ENCODE measurements at places on chromosomes 1 and 21.

GRCh38 chr1:89946532-89946931 is 48.4 kb upstream of the ZNF326 start:
- DNase-seq = no peak

- DNase-seq = no peak
Observed at GRCh38 chr1:91487469-91487868, 13.2 kb upstream of the CDC7 start.

DNA sequence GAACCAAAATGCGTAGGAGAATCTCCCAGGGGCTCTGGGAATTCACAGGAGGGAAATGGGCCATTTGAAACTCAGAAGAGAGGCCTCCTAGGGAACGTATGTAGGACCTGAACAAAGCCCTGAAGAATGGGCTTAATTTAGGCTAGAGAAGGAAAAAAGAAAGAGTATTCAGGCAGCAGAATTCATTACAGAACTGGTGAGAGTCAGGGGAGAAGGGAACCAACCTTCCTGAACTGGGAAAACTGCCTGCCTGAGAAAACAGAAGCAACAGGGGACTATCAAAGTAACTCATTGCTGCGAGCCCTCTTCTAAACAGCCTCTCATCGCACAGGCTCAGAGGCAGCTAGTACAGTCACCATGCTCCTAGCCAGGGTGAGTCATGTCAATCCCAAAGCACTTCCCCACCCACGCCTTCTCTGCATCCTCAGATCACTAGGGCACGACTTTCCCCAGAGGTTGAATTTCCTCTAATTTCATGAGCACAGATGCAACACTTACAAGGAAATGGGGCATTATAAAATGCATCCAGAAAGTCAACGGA is 98.1 kb downstream of the ADSS2 start:
- no peak for DNase-seq

DNA sequence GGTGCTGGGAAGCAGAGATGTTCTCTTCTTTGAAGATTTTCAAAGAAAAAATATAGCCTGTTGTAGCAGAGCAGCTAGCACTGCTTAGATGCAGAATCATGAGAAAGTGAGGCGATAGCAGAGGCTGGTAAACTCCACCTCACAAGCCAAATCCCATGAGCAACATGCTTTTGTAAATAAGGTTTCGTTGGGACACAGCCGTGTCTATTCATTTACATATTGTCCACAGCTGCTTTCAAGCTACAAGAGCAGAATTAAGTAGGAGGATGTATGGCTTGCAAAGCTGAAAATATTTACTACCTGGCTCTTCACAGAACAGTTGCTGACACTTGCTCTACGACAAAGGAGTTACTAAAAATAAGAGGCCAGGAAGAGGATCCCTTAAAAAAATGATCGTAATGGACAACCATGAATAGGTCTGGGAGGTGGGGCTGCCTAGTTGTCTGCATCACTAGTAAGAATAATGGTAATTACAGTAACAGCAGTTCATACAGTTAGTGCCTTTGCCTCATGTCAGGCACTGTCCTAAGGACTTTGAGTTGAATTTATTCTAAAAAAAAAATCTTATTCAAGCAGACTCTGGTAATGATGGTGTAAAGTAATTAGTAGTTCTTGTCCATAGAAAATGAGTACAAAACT is 622.0 kb downstream of the KIF26B start:
- no peak for DNase-seq

DNA sequence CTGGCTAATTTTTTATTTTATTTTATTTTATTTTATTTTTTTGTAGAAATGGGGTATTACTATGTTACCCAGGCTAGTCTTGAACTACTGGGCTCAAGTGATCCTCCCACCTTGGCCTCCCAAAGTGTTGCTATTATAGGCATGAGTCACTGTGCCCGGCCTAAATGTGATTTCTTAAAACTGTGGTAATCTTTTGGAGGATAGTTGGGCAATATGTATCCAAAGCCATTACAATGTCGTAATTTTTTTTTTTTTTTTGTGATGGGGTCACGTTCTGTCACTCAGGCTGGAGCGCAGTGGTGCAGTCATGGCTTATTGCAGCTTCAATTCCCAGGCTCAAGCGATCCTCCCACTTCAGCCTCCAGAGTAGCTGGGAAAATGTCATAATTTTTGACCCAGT is 14.2 kb downstream of the ETV3L start:
- no peak for DNase-seq

- no peak for DNase-seq
Observed at GRCh38 chr1:81126989-81127581, 673.6 kb upstream of the ADGRL2 start.

DNA sequence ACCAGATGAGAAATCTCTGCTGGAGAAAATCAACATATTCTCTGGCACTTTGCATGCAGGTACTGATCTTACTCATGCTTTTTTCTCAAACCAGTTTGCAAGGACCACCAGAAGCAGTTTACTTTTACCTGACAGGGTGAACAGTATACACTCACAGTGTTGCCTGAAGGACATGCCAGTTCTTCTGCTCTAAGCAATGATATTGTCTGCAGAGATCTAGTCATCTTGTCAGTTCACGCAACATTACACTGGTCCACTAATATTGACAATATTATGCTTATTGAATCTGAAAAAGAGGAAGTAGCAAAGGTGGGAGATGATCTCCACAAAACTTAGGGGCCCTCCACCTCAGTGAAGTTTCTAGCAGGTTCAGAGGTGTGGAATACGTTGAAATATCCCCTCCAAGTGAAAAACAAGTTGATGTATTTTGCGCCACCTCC is 3.8 kb upstream of the S100B start:
- no peak for DNase-seq

DNA sequence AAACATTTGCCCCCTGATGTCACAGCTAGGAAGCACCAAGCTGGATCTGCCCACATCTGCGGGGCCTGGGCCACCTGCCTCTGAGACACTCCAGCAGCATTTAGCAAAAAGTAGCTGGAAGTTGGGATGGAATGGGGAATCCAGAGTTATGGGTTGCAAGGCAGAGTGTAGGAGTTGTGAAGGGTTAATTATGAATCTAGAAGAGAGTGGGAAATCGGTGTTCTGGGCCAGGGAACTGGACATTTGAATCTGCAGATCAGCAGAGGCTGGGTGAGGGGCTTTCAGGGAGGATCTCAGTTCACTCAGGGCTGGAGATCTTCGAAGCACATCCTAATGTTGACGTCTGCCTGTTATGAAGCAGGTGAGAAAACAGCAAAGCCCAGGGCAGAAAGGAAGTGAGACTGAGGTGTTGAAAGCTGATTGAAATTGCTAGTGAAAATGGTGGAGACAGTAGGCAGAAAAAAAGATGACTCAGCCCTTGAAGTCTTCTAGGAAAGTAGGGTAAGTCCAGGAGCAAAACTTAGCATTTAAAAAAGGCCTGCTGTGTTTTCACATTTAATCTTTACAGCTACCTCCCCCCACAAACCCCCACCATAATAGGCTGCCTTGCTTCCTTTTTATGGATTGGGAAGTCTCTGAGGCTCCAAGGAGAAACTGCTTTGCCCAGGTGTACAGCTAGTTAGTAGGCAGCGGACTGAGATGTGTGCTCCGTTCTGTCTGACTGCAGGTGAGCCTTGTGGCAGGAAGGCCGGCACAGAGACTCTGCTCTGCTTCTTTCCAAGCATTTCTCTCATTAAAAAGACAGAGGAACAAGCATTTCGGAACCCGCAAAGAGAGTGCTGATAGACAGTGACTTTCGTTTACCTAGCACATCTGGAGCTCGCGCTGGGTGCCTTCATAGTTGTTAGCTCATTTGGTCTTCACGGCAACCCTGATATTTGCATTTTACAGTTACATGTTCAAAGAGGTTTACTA is 7.2 kb downstream of the VANGL1 start:
- DNase-seq = no peak

GRCh38 chr21:39908265-39908923 is 41.2 kb downstream of the PCP4 start:
- DNase-seq = no peak

DNA sequence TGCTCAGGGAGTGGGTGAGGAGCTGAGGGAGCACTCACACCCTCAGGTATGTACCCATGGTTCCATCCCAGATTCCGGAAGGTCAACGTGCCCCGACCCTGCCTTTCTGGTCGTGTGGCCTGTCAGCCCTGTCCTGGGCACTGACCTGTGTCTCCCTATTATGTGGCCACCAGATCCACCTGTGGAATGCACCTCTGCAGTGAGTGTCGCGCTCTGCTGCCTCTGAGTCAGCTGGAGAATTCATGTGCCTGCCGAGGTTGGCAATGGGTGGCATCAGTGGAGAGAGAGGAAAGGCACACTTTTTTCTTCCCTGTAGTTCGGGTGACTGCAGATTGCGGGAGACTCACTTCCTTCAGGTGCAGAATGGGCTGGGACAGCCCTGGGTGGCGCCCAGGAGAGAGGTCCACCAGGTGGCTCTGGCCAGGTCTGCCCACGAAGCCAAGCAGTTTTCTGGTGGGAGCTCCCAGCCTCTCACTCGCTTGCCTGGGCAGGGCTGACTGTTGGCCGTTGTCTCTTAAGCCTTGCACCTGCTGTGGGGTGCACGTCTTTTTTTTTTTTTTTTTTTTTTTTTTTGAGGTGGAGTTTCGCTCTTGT is 176.1 kb upstream of the TMEM51 start:
- DNase-seq = no peak

- no peak for DNase-seq
Observed at GRCh38 chr1:157831968-157832626, 9.5 kb downstream of the CD5L start.

GRCh38 chr1:12152113-12152891 is 14.5 kb upstream of the TNFRSF1B start:
- DNase-seq = no peak

DNA sequence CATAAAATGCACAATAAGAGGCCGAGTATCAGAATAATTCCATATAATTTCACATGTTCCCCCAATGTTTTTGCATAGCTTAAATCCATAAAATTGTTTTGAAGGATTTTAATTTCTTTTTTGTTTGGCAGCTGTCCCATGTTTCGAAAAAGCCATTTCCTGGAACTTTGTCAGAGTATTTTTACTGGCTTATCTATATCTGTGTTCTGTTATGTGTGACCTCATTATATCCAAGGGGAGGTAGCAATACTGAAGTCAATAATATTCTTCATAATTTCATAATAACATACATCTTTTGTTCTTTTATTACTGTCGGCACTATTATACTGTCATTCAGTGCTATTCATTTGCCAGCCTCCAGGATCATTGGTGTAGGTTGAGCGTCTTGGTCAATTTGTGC is 9.4 kb upstream of the BACH1 start:
- DNase-seq = no peak

- DNase-seq = no peak
Observed at GRCh38 chr21:44317871-44318270, 18.0 kb downstream of the PFKL start.

DNA sequence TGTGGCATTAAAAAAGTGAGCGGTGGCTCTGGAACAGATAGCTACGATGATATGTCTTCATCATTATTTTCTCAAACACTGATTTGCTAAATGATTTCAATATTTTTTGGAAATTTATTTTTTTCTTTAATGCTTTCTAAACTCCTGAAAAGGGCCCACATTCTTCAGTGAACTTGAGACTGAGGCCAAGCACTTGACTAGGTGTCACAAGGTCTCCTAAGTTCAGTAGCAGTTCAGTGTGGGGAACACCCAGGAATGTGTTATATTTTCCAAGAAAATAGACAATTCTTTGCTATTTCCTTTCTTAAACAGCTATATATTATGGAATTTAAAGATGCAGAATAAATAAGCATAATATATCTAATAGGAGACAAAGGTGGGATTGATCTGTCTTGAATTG is 850.9 kb downstream of the USP25 start:
- DNase-seq = no peak

GRCh38 chr1:212346601-212347000 is 61.4 kb downstream of the PPP2R5A start:
- no peak for DNase-seq

DNA sequence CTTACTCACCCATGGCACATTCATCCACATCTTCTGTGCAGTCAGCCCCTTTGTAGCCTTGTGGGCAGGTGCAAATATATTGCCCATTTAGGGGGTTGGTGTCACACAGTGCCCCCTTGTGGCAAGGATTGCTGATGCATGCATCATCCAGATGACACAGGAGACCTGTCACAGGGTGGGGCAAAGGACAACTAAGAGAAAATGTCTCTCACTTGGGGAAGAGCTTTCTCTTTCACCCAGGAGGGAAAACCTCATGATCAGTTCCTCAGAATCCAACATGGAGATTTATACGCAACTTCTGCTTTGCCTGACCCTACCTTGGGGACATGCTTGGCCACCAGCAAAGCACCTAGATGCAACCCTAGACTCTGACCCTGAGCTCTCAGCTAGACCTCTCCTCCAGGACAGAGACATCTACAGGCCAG is 71.8 kb upstream of the ADAM30 start:
- peak; percentile 40 for DNase-seq

GRCh38 chr1:223628233-223629125 is 37.0 kb downstream of the CAPN8 start:
- DNase-seq = no peak

DNA sequence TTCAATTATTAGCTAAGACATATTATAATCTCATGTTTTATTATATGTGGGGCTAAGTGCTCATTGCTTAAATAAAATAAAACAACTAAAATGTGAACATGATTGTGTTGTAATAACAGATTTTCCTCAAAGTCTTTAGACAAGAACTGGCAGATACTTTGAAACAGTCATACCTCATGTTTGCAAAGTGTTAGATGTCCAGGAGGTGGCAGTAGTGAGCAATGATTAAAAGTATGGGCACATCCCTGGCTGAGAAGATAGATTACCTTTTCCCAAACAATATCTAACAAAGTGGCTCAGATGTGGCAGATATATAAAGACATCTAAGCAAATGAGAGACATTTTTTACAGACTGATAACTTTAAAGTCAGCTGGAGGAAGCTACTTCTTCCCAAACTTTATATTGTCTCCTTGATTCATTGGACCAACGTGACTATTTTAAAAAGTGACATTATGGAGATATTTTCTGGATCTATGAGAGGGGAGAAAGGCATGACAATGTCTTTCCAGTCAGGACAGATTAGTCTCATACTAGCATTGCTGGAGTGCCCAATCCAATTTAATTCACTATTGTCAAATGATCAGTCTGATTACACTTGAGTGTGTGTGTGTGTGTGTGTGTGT is 269.8 kb downstream of the S1PR1 start:
- peak; percentile 6 for DNase-seq

DNA sequence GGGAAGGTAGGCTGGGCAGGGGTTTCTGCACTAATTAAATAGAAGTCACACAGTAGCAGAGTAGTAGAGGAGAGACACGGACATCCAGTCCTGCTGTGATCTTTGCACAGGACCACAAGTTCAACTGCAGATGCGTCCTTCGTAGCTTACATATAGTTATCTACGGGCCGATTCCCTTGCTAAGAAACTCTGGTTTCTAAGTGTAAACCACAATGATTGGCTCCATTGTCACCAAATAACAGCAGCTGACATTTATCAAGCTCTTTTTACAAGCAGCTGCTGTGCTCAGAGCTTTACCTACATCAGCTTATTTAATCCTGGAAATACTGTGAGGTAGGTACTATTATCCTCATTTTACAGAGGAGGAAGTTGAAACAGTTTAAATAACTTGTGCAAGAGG is 3.1 kb downstream of the SLC45A3 start:
- DNase-seq = no peak

GRCh38 chr1:160437432-160438316 is 37.3 kb downstream of the VANGL2 start:
- DNase-seq = no peak

GRCh38 chr1:36656838-36657237 is 174.1 kb upstream of the CSF3R start:
- no peak for DNase-seq

All from effector memory CD4-positive, alpha-beta T cell (primary cell).